Hindlimb muscle (tissue), 1 donor: ENCODE measurements at places on chromosomes 4 and X. TPM values are rescaled to one million over a fixed set of nuclear protein-coding genes. Genes with fewer than 3 reads are reported as not detected.
A peak's percentile ranks its signal among the peaks of the same experiment; 100 is the strongest.

- DNase-seq: no peak
These were observed 631 bp downstream of the EVC start for GRCh38 chr4:5711479-5712184.

- no peak for DNase-seq
These were observed 115.8 kb upstream of the BMPR1B start for GRCh38 chr4:94641702-94642560.

GRCh38 chr4:141807103-141807891 lies 170.9 kb downstream of the IL15 start:
- no peak for DNase-seq

DNA sequence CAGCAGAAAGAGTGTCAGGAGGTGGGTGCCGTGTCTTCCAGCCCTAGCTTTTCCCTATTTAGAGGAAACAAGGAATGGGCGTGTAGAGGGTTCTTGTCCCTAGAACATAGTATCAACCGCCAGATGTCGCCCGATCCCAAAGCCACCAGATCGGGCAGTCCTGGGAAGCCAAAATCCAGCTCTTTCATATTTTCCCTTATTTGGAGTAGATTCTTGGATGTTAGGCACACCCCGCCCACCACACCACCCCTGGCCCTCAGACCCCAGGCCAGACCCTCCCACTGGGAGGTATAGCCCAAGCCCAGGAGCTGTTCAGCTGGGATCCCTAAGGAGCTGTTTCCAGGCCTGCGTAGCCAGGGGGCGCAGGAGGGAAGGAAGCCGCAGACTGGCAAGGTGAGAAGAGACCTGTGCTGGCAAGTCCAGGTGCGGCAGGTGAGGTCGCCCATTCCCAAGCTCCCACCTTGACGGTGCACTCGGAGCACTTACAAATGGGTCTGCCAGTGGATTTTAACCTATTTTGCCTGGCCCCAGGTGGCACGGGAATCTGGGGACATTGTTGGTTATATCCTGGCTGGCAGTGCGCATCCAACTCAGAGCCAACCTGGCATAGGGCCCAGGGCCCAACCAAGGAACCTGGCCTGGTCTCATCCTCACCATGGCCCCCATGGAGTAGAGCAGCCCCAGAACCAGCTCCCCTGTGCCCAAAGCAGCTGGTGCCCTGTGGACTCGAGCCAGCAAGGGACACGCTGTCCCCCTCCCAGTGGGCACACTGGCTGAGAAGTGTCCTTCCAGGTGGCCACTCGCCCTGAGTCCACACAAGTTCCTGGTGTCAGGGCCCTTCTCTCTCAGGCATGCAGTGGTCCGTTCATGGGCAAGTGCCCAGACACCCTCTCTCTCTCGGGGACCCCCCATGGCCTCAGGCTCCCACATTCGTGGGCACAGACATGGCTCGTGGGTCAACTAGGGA lies 811 bp downstream of the FLNA start:
- DNase-seq: peak; percentile 64

DNA sequence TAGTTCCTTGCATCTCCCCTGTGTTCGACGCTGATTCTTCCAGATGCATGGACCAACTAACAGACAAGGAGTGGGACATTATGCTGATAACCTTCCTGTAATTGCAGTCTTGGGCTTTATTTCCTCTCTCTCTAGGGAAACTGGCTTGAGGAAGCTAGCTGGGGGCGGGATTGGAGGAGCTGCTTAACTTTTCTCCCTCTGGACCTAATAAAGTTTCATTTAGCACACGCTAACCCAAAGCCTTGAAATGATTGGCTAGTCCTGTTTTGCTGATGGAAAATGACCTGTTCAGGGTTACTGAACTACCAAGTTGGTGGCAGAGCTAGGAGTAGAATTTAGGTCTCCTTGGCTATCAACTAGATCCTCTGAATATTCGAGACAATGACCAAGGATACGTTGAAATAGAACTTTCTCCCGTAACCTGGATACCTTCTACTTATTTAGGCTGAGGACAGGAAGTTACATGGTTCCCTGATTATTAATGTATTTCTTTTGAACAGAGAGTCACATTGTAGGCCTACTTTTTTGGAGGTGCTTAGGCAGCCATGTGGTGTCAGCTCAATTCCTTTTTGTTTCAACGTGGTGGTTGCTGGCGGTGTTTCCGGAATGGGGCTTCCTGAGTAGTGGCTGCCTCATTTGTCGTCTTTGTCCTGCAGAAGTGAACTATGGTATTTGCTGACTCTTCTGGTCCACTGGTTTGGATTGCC lies 2.0 kb downstream of the PGK1 start:
- DNase-seq: no peak

- DNase-seq: no peak
These were observed 184.0 kb upstream of the ZFP42 start for GRCh38 chr4:187811591-187811990.

GRCh38 chr4:10730590-10730989 lies 46.0 kb upstream of the CLNK start:
- no peak for DNase-seq

DNA sequence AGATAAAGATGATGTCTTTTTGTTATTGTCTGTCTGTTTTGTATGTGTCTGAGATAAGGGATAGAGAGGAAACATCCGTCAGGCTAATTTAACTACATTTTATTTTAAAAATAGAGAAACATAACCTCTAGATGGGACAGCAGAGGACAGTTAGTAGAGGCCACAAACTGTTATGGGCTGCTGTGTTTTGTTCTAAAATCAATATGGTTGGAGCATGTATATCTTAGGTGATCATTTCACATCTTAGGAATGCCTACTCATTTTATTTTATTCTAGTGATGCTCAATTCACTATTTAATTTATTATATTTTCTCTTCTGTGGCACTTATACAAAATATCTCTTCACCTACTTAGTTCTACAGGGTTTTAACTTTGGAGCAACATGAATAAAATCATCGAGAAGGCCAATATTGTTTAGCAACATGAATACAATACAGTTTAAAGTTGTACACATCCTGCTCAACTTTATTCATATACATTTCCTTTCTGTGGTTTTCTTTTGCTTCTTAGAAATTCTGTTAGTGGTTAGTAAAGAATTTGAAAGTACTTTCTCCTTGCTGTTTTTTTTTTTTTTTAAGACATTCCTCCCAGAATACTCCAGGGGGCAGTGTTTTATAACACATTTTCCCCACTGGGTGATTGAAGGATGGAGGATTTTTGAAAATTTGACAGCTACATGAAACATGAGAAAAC lies 392.9 kb downstream of the UNC5C start:
- peak; percentile 48 for DNase-seq

GRCh38 chr4:87965501-87965975 lies 10.0 kb upstream of the SPP1 start:
- no peak for DNase-seq

DNA sequence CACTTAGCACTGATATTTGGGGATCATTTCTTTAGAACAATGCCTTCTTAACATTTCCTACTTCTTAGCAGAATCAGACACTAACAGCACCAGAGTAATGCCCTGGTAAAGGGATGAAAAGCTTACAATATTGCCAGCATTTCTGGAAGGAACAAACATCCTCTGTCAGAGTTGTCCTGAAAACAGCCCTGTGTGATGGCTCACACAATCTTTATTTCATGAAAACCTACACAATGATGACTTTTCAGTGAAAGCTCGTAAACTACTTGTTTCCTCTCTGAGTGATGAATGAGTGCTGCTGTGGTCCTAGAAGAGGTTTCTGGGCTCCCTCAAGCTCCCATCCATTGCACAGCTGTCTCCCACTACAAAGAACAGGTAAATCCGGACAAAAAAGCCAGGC lies 52.8 kb downstream of the GPC4 start:
- no peak for DNase-seq

DNA sequence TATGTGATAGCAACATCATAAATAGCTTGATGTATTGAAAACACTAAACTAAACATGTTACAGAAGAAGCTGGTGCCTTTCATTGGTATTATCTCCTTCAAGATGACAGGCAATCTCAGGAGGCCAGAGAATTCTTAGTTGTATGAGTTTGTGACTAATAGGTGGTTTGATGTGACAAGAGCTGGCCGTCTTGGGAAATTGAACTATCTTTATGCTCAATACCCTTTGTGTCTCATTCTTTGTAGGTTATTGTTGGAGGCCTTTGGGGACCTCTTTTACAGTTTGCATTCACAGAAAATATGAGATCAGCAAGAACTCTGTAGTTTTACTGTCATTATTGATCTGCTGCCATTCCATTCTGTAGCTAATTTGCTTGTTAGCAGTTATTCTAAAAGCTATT lies 659.2 kb upstream of the PITX2 start:
- DNase-seq: no peak

DNA sequence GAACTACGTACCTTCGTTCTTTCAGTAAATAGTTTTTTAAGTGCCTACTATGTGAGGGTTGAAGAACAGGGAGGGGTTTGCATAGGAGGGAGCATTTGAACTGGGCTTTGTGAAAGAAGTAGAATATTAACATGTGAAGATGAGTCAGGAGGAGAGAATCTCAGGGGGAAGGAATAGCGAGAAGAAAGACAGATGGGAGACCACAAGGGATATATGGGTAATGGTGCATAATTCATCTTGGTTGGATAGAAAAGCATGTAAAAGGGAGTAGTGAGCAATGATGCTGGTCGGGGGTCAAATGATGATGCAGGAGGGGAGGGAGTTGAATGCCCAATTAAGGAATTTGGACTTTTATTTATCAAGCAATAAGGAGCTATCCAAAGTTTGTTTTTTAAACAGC lies 52.7 kb downstream of the TMEM164 start:
- DNase-seq: no peak

- DNase-seq: no peak
These were observed 87.5 kb upstream of the NKX1-1 start for GRCh38 chr4:1493540-1494287.

The USP27X gene
- 2.5 TPM for polyA plus RNA-seq

The MAGEA3 gene
- polyA plus RNA-seq: not detected

The CPZ gene
- polyA plus RNA-seq: 6.0 TPM
